Natural killer cell (primary cell): ENCODE measurements at places on chromosomes 6 and 20. TPM values are rescaled to one million over a fixed set of nuclear protein-coding genes. Genes with fewer than 3 reads are reported as not detected.

WFDC2 gene
- total RNA-seq, result not detected

BANF2 gene
- total RNA-seq, result not detected

TRIM15 gene
- total RNA-seq, result not detected

ANKRD6 gene
- 4.6 TPM for total RNA-seq
